ENCODE measurements at places on chromosomes 1 and 21.

GRCh38 chr1:55726994-55727393 is 511.8 kb upstream of the USP24 start:
- DNase-seq = no peak

- no peak for DNase-seq
Observed at GRCh38 chr1:11640944-11641343, 13.3 kb downstream of the FBXO2 start.

DNA sequence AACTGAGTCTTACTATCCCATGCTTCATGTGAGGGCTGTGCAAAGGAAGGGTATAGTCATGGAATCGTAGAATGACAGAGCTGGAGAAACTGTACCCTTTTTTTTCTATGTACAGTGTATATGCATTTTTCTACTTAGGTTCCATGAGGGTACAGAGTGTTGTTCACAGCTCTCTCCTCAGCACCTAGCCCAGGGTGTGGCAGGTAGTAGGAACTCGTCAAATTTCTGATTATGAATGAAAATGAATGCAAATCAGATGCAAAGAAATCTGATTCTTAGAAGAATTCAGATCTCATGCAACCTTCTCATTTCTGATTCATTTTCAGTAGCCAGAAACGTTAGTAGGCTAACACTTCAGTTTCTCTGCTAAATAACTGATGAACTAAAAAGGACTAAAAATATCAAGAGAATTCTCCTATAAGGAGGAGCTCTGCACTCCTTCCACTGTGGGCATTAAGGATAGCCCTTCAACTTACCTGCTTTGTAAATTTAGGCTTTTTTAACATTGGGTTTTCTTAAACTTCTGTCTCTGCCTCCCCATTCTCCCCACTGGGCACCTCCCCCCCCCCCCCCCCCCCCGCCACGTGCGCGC is 18.0 kb upstream of the HHAT start:
- no peak for DNase-seq

DNA sequence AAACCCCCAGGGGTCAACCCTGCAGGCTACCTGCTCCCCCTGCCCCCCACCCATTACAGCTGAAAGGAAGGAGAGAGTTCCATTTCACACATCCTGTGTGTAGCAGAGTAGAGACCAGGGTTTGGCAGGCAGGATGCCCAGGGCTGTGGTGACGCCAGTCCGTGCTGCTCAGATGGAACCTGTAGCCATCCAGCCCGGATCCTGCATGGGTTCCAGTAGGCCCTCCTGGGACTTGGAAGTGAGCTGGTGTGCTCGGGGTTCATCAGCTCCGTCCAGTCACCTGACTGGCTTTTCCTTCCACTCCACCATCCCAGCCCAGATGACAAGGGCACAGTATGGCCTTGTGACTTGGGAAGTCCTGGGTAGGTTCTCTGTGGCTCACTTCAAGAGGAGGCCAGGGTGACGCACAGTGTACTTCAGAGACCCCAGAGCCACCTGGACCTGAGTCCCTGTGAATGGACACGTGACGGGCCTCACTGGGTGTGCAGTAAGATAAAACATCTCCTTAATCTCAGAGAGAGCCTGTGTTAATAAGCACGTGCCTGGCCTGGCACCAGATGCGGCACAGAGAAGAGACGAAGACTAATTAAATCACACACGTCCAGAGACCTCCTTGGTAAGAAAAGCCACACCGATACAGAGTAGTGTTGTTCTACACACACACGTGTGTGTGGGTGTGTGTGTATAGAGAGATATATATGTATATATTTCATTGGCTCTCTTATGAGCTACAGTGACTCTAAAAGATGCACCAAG is 16.0 kb downstream of the ITPKB start:
- no peak for DNase-seq

DNA sequence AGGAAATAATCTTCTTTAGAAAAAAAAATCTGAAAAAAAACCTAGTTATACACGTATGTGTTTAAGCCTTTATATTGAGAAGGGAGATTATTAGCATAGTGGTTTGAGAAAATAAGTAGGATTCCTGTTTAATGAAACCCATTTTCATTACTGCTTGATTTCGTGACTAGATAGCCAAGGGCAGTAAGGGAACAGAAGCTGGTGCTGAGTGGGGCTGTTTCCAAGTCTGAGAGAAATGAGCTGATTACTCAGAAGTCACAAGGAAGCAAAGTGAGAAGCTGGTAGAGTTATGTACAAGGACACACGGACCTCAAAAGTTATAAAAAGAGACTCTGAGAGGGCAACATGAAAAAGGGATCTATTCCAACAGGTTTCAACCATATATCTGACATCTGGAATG is 256.5 kb downstream of the TTLL7 start:
- no peak for DNase-seq

DNA sequence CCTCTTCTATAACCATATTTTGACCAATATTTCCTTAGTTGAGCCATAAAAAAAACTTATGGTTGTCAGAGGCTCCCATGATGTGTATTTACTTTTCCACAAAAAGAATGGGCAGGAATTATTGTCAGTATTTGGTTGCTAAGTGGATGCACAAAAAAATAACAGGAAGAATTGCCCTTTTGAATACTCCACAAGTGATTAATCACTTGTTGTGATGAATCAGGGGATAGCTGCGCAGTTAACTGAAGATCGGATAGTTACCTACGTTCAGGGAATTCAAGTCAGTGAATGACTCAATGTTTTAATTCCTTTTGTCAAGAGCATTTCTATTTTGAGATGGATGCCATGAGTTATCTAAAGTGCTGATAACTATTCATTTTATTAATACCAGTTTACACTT is 785.2 kb upstream of the B3GALT2 start:
- DNase-seq = no peak

- no peak for DNase-seq
Observed at GRCh38 chr1:205376739-205377138, 20.0 kb upstream of the KLHDC8A start.

DNA sequence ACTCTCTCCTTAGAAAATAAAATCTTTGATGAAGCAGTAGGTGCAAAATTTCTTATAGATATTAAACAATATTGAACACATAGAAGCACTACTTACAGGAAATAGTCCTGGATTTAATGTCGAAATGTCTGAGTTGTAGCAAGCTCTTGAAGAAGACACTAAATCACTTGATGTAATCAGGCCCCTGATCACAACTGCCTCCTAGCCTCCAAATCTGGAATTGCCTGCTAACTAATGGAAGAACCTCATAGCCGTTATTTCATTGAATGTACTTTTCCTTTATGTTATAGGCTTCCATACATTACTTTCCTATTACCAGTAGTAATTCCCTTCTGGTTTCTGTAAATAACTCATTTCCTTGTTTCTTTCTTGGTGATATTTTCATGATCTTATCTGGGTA is 675.7 kb upstream of the CHRM3 start:
- no peak for DNase-seq

GRCh38 chr21:36835383-36835795 is 131.1 kb downstream of the HLCS start:
- DNase-seq = no peak

DNA sequence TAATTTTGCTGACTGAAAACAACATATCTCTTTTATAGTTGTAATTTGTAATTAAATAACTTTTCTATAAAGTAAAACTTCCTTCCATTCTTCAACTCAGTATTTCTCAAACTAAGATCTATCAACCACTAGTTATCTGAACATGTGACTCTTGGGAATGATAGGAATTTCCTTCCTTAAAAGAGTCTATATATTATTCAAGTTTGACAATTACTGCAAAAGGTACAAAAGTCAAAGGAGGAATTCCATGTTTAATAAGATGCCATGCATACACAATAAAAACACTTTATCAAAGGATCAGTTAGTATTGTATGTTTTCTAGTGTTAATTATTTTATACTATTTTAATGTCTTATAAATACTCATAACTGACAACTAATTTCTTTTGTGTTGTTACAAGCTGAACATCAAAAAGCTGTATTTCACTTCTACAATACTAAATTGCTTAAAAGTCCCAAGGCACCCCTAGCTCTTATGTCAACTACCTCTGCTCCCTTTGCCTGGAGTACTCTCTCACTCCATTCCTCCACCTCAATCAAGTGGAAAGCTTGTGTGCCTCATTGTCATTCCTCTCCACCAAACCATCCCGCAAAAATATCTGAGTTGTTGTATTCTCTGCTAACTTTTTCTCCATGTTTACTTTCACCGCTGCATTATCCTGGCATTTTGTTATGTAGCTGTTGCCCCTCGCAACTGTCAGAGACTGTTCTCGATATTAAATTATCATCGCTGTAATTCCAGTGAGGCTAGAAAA is 67.9 kb downstream of the SLC44A5 start:
- no peak for DNase-seq

DNA sequence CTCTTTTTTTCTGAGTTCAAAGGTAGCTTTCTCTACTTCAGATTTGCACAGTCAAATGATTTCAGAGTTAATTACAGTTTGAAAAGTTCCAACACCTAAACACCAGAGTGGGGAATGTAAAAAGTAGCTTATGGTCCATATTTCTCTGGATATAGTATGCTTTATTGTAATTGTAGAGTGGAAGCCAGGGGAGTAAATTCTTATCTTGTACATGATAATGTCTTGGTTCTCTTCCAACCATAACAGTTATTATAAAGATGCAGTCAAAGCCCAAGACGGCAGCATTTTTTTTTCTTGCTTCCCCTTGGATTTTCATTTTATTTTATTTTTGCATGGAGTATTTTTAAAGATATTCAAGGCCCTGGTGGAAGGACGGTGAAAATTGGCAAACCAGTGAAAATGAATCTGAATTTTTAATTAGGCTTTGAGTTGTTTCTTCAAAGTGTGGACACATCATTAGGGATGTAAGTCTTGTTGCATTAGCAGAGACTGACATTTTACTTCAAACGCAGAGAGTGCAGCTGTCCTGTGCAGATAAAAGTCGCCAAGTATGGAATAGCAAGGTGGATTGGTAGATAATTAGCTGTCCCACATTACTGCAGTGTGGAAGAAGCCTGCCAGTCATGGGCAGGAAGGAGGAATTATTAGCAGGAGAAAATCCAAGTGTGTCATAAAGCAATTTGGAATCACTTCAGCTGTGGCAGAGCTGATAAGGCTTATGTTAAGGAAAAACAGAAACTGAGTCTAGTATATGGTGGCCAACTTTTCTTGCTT is 11.3 kb downstream of the CACHD1 start:
- DNase-seq = no peak

DNA sequence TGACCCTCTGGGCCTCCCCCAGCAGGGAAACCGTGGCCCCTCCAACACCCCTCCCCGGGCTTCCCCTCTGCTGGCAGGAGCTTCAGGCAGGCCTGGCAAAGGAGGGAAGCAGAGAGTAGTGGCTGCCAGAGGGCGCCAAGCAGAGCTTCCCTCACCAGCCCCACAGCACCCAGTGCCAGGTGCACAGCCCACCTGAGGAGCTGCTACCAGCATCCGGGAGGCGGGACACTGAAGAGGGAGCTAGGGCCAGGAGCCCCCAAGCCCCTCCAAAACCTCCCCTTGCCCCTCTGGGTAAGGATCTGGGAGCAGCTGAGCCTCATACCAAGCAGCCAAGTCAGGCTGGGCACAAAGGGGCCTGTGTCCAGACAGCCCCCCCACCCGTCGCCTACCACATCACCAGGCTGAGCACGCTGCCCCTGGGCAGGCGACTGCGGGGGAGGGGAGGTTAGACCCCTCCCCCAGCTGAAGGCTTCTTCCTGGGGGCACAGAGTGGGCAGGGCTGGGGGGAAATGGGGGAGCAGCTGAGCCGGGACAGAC is 19.6 kb downstream of the CCDC24 start:
- DNase-seq = no peak

GRCh38 chr1:245036102-245036501 is 118.7 kb upstream of the KIF26B start:
- no peak for DNase-seq

DNA sequence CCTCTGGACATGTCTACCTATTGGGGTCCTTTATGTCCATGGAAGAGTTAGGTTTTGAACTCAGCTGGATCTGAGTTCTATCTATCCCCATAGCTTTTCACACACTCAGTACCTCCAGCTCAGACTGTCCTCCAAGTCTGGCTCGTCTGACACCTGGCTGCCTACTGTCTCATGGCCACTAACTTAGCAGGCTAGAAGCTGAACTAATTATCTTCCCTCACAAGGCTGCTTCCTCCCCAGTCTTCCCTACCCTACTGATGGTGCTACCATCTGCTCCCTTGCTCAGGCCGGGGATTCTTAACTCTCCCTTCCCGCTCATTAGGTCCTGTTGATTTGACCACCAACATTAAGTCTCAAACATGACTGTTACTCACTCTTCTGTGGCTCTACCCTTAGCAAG is 13.4 kb downstream of the VANGL2 start:
- no peak for DNase-seq

GRCh38 chr1:3022976-3023375 is 1.7 kb downstream of the ACTRT2 start:
- DNase-seq = no peak

DNA sequence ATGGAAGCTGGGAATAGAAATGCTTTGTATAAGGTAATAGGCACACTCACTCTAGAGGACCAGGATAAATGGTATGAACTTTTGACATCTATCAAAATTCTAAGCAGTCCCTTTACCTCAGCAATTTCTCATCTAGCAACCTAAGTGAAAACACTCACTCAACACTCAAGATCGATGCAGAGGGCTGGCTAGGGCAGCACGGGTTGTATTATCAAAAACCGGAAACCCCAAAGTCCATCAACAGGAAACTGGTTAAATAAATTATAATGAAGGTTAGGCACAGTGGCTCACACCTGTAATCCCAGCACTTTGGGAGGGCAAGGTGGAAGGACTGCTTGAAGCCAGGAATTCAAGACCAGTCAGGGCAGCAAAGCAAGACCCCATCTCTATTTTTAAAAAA is 9.4 kb downstream of the USP48 start:
- DNase-seq = no peak

DNA sequence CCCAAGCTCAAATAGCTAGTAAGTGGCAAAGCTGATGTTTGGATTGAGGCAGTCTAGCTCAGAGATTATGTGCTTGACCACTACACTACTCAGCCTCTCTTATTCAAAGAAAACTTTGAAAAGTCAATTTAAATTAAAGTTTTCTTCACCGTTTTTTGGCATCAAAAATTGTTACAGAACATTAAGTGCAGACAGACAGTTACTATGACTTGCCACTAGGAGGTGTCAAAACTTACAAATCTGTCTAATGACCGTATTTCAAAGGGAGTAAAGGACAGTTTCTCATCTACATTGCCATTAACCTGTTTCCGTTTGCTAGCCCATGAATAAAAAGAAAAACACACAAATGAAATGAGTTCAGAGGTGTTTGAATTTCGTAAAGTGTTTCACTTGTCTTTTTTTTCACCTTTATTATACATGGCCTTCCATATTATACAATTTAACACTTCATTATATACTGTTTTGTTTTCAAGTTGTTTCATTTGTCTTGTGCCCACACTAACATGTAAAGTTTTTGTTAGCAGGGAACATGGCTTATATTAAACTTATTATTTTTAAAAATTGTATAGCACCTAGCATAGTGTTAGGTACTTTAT is 57.4 kb upstream of the MTF2 start:
- no peak for DNase-seq

- DNase-seq = no peak
Observed at GRCh38 chr1:91854852-91855534, 31.0 kb downstream of the TGFBR3 start.

GRCh38 chr1:65279070-65279779 is 30.1 kb upstream of the DNAJC6 start:
- no peak for DNase-seq

GRCh38 chr1:77725706-77726105 is 33.9 kb downstream of the USP33 start:
- DNase-seq = no peak
